ENCODE measurements at places on chromosomes 2 and 18. TPM values are rescaled to one million over a fixed set of nuclear protein-coding genes. Genes with fewer than 3 reads are reported as not detected.

DNA sequence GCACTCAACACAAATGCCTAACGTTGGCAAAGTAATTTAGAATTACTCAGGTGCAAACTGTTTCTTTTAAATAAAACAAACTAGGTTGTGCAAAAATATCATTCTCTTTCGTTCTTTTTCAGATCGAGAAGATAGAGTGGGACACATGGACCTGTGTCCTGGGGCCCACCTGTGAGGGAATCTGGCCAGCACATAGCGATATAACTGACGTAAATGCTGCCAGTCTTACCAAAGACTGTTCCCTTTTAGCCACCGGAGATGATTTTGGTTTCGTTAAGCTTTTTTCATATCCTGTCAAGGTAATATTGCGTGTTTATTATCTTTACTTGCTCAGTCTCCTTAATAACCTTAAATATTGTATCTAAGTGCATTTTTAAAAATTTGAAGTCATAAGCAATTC lies 133.6 kb downstream of the RTN4 start:
- ATAC-seq = no peak

The KLHL30 gene
- total RNA-seq = not detected

The KLHL14 gene
- not detected for total RNA-seq

GRCh38 chr2:232611559-232612218 lies 21.7 kb upstream of the EFHD1 start:
- ATAC-seq = peak; percentile 70

All from activated T-helper 17 cell treated with anti-CD3 and anti-CD28 coated beads, Interleukin-2, amount 50 U/mL, for 72 hours (primary cell).